ENCODE measurements at places on chromosomes 3 and 15.

DNA sequence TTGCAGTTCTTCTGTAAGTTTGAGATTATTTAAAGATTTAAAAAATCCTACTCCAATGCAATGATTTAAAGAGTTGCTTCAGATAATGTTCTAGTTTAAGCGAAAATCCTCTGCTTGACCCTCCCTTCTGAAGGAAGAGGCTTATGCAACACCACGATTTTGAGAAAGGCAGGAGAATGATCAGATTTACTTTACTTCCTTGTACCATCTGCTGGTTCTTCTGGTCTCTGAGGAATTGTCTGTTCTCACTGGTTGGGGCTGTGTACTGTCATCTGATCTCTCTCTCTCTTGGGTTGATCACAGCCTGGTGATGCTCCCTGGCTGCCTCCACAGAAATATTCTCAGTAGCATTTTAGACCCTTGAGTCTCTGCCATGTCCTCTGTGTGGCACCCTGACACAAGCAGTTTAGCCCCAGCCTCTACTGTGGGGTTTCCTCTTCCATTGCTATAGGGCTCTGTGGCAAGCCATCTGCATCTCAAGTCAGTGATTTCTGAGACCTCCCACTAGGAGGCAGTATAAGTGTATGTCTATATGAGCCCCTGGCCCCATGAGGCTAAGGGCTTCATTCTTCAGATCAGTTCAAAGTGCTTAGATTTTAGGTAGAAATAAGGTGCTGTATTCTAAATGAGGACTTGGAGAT, 50.8 kb upstream of the PLAAT1 start:
- no peak for DNase-seq

GRCh38 chr3:64291345-64291744, 66.1 kb upstream of the PRICKLE2 start:
- no peak for DNase-seq

GRCh38 chr3:149480326-149481017, 6.0 kb downstream of the TM4SF4 start:
- peak; percentile 47 for DNase-seq

GRCh38 chr3:171116365-171116764, 89.8 kb upstream of the SLC2A2 start:
- no peak for DNase-seq

DNA sequence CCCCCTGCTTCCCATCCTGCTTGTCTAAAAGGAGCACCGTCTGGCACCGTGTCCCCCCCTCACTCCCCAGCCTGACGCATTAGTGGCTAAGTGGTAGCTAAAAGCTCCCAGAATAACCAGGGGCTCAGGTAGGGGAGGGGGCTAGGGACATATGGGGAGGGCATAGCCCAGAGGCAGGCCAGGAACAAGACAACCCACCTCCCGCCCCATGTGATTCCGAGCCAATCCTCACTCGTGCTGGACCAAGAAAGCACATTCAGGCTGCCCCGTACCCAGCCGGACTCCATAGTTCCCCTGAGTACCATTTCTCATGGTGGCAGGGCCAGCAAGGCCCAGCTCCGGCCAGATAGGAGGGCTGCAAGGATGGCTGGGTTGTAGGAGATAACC, 11.5 kb downstream of the SEMA7A start:
- DNase-seq, result no peak

Data from NCI-H1930 (cell line).